Activated CD4-positive, alpha-beta T cell treated with anti-CD3 and anti-CD28 coated beads, Interleukin-2, amount 10 ng/mL, durations not matched to agents 24 days and 14 days (primary cell): ENCODE measurements at places on chromosomes 4 and X.

DNA sequence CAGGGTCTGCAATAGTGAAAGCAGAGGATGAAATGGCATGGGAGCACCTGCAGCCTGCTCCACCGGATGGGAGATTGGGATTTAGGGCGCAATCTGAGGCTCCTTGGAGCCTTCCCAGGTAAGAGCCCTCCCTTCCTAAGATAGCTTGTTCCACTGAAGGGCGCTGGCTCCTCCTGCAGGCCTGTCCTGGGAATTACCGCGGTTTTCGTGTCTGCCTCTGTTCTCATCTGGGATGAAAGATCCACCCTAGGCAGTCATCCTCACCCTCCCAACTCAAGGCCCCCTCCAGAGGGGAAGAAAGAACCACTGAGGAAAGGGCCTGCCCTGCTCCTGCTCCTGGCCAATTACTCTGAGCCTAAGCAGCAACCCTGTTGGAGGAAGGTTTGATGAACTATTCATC lies 547.5 kb downstream of the SMARCA1 start:
- peak; percentile 59 for DNase-seq

GRCh38 chr4:38723114-38723513 lies 59.1 kb downstream of the KLF3 start:
- no peak for DNase-seq

DNA sequence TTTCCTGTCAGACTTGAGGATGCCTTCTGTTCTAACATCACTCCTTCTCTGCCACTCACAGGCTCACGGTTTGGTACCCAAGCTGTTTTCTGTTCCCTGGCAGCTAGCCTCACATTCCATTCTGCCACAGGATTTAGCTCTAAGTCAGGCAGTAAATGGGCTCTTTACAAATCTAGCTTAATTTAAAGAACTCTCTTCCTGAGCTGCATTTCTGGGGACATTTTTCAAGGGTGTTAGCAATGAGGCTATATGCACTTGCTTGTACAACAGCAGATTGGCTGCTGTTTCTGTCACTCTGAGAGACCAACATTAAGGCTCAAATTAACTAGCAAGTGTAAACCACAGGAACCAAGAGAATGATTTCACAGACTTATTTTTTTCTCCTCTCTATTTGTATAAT lies 337.8 kb upstream of the NOCT start:
- DNase-seq, result no peak

DNA sequence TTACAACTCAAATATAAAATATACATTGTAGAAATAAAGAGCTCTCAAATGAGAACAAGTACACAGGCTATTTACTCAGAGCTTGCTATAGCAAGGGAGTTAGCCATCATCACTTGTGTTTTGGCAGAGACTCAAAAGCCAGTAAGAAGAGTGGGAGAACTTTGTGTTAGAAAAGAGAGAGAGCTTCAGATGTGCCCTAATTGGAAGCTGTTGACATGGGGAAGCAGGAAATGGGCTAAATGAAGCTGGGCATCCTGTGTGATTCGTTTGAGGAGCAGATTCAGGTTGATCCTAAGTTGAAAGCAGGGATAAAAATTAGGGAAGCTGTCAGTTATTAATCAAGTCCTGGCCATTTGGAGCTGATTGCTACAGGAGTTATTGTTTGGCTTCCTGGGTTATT lies 207.4 kb upstream of the MAOA start:
- DNase-seq, result no peak

DNA sequence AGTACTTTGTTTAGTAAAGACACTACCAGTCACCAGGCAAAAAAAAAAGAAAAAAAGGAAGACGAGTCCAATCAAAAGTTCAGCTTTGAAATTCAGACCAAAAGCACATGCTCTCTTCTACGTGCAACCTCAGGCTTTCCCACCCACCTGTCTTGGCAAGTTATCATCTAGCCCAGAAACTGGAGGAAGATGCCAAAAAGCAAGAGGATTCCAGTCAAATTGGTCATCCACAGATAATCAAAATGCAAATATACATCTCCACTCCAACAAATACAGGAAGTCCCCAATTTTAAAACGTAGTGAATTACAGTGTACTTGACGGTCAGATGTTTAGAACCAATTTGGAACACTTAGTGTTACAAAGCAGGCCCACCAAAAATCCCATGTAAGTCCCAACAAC lies 96.5 kb downstream of the PALLD start:
- no peak for DNase-seq

GRCh38 chr4:166165829-166166420 lies 292.9 kb downstream of the TLL1 start:
- DNase-seq, result peak; percentile 71

DNA sequence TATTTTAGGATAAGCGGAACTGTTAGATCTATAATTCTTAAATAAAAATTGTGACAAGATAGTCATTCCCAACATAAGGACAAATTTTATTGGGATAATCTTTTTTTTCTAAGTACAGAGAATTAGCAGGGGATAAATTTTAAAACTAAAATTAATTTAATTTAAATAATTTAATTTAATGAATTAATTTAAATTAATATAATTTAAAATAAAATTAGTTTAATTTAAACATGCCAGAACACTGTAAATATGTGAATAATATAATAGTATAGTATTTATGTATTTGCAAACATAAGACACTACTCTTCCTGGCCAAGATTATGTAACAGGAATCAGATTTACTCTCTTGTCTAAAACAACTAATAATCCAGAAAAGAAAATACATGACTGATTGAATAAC lies 1055.9 kb downstream of the PDHA2 start:
- no peak for DNase-seq

DNA sequence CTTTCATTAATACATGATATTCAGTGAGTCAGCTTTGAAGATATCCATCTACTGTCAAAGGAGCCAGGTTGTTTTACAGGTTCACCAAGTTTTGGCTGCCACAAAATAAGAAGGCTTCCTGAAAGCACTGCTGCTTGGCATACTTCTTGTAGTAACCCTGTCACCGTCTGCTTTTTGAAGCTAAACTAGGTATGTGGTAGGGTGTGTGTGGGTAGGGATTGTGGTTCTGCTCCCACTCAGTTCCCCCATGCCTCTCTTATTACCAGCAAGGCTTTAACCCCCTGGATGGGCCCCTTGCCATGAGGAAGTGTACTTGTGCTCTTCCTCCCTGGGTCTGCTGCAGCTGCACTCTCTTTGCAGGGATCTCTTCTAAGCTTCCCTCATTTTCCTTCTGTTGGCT lies 191.2 kb downstream of the BANK1 start:
- DNase-seq, result no peak

GRCh38 chrX:39247536-39247935 lies 446.3 kb downstream of the MID1IP1 start:
- no peak for DNase-seq

GRCh38 chr4:155530857-155531256 lies 135.8 kb upstream of the GUCY1A1 start:
- DNase-seq, result no peak

DNA sequence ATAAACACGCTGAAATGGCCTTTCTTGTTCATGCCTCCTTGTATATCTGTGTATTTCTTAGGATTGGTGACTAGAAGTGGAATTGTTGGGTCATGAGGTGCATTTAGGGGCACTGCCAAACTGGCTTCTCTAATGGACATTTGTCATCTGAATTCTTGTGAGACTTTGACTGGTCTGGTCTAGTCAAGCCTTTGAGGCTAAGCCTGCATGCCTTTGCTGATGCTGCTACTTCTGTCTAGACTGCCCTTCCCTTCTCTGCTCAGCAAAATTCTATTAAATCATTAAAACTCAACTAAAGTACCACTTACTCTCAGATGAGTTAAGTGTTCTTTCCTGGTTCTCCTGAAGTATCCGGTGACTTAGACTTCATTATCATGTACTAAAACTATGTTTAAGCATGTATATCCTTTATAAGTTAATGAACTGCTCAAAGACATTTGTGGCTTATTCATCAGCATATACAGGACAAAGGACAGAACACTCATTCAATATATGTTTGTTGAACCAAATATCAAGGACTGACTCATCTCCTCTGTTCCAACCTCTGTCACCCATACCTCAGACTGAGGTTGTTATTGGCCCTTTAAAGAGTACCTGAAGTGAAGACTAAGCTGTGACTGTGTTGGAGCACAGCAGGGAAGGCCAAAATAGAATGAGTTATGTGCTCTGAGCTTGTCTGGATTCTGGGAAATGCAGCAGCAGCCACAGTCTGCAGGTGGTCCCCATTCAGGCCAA lies 9.0 kb downstream of the TCEAL1 start:
- DNase-seq, result no peak

DNA sequence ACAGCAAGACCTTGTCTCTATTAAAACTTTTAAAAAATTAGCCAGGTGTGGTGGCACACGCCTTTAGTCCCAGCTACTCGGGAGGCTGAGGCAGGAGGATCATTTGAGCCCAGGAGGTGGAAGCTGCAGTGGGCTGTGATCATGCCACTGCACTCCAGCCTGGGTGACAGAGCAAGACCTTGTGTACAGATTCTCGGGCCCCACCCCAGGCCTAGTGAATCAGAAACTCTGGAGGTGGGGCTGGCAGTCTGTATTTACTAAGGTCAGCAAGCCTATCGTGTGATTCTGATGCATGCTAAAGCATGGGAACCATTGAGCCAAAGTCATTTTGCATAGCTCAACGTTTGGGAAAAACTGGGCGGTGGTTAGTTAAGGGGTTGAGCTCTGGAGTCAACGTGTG lies 3.5 kb downstream of the S100G start:
- no peak for DNase-seq

DNA sequence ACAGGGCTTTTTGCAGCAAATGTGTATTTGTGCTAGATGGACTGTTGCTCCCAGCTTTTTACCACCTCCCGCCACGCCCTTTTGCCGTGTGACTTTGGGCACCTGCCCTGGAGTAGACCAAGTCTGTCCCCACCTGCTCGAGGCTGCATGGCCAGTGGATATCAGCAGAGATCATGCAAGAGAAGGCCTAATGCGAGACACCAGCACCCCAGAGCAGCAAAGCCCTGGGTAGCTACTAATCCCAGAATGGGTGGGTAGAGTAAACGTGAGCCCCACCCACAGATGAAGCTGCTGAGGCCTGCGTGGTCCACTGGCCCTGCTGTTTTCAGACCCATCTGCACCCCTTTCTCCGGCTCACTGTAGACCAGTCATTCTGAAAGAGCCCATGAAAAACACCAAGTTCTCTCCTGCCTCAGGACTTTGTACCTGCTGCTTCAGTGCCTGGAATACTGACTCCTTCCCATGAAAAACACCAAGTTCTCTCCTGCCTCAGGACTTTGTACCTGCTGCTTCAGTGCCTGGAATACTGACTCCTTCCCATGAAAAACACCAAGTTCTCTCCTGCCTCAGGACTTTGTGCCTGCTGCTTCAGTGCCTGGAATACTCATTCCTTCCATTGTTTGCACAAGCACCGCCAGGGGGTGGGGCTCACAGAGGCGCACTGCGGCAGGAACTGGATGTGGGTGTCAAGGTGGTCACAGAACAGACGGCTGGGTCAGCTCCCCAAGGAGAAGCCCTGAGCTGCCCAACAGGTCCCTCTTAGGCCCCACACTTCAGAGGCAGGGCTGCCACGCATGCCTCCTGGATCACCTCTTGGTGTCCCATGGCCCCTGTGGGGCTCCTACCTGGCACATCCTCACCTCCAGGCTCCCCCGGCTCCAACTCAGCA lies 5.1 kb upstream of the TNIP2 start:
- DNase-seq, result peak; percentile 69

- DNase-seq, result no peak
Measured at GRCh38 chr4:20456407-20456806, 204.7 kb downstream of the SLIT2 start.
